ENCODE measurements at places on chromosomes 1 and 21.

DNA sequence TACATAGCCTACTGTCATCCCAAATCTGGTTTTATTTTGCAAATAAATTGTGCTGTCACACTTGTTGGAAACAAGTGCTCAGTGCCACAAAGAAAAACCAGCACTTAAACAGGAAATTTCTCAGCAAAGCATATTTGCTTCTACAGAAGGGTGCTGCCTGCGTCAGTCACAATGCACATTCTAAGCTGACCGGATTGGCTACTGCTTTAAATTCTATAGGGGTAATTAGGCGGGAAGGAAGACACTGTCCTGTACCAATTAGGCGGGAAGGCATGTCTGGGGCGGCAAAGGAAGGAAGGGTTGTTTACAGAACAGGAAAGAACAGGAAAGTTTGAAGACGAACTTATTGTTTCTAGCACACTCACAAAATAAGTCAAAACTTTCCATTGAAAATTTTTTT, 2.8 kb downstream of the IFI16 start:
- peak; percentile 14 for DNase-seq

DNA sequence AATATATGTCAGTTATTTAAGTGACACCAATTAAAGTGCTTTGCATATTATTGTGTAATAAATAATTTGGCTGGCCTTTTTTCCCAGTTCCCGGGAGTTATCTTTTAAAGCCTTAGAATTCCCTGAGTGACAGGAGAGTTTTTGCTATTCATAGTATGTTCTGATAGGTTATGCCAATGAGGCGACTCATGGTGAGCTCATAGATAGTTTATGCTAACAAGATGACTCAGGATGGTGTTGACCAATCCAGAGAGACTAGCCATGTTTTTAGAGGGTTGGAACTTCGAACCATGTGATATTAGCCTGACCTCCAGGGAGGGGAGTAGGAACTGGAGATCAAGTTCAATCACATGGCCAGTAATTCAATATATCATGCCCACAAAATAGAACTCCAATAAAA, 310.8 kb downstream of the USP25 start:
- DNase-seq = no peak

GRCh38 chr1:67339623-67340343, 32.1 kb downstream of the IL12RB2 start:
- no peak for DNase-seq

DNA sequence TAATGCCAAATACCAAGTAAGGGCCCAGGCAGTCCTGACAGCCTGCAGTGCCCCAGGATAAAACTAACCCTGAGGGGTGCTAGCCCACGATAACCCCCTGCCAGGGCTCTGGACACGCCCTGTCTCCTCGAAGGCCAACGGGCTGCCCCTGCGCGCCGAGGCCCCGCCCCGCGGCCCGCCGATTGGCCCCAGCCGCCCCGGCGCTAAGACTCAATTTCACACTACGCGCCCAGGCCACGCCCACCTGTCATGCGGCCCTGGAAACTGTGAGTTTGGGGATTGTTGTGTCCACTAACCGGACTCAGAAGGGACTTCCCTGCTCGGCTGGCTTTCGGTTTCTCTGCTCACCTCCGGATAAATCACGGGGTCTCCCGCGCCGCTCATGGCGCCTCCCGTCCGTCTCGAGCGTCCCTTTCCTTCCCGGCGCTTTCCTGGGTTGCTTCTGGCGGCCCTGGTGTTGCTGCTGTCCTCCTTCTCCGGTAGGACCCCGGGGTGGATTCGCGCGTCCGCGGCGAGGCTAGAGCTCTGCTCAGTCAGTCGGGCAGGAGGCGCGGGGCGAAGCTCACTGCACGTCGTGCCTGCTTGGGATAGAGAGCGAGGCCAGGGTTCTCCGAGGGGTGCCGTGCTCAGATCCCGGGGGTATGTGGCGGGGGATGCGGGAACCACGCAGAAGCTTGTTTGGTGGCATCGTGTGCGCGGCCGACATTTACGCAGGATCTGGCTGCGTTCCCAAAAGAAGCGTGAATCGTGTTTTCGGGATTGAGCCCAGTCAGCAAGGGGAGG, at the start of gene CR1L:
Gene CR1L (plus strand): TSS at position 282 of the 783 bp plus-strand sequence. CDS start 101 bp downstream, at position 383.
- DNase-seq = peak; percentile 29

GRCh38 chr1:208787219-208787618, 543.0 kb upstream of the PLXNA2 start:
- no peak for DNase-seq

GRCh38 chr1:198175423-198176170, 18.8 kb downstream of the NEK7 start:
- DNase-seq = no peak

DNA sequence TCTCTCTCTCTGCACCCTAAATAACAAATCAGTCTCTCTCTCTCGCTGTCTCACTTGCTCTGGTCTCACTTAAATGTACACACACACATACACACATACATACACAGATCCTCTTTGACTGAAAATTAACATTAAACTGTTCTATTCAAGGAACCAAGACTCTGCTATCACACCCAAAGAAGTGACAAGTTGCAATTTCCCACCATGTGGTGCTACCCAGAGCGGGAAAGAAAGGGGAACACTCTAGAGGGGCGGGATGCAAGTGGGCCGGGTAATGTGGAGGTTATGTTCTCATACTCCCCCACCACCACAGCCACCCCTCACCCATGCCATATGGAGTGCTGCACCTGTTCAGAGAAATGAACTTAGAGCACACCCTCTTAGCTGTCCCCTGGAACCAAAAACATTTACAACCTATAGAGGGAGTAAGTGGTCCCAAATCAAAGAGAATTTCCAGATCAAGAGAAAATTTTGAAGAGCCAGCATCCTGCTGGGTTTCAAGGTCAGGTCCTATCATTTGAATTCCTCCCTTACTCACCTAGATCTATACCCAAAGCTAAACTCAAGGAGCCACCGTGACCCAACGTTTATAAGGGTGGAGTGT, 319.4 kb downstream of the BRINP2 start:
- DNase-seq = no peak

GRCh38 chr1:213728593-213729536, 258.9 kb upstream of the PROX1 start:
- no peak for DNase-seq

GRCh38 chr1:6526316-6526715, 28.0 kb downstream of the NOL9 start:
- no peak for DNase-seq

DNA sequence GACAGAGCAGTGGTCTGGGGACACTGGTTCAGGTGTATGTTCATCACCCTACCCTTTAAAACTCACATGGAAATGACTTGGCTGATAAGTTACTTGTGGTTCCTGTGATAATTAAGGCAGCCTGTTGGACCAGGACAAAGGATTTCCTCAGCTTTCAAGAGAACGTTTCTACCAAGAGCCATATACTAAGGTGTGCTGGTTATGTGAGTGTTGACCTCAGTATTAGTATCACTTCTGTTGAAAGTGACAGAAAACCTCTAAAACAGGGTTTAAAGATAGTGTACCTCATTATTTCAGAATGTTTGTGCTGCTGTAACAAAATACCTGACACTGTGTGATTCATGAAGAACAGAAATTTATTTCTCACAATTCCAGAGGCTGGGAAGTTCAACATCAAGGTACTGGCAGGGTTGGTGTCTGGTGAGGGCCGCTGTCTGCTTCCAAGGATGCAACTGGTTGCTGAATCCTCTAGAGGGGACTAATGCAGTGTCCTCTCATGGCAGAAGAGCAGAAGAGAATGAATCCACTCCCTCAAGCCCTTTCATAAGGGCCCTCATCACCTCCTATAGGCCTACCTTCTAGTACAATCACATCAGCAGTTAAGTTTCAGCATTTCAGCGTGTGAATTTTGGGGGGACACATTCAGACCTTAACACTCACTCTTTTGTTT, 54.9 kb downstream of the UCK2 start:
- DNase-seq = no peak

DNA sequence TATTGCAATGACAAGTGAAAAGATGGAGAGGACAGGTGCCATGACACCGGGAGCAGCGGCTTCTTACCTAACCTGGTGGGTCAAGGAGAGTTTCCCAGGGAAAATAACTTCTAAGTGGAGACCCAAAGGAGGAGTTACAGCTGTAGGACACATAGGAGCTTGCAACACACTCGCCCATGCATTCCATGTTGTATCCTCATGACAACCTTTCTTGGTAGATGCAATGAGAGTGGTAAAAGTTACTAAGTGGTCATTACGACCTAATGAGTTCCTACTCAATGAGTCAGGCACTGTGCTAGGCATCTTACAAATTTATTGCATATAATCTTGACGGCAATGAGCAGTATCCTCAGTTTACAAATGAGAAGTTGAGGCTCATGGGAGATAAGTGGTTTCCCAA, 119.5 kb upstream of the HOOK1 start:
- DNase-seq = no peak

GRCh38 chr1:5597991-5598823, 394.0 kb downstream of the NPHP4 start:
- DNase-seq = no peak

GRCh38 chr1:8789314-8790214, 27.9 kb downstream of the RERE start:
- DNase-seq = no peak

- no peak for DNase-seq
Measured at GRCh38 chr1:2431518-2431917, 19.2 kb upstream of the PEX10 start.

DNA sequence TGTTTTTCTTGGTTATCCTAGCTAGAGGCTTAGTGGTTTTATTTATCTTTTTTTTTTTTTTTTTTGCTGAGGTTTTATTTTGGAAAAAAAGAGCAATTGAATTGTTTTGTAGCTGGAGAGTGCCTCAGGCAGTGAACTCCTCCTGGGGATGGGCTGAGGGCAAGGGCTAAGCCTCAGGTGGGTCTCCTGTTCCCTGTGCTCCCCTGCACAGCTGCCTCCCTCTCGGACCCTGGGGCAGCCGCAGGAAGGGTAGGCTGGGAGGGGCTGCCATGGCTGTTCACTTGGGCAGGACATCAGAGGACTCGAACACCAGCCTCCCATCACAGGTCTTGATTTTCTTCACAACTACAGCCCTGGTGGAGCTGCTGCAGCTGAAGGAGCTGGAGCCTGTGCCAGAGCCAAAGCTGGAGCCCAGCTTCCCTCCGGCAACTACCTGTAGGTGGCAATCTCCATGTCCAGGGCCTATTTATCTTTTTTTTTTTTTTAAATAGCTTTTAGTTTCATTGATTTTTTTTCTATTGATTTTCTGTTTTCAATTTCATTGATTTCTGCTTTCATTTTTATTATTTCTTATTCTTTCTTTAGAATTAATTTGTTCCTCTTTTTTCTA, 28.9 kb downstream of the LEPR start:
- no peak for DNase-seq

GRCh38 chr1:111739194-111739924, at the start of gene INKA2:
TSS of gene INKA2 (minus strand) at chr1:111739395. CDS start at chr1:111739242, 153 bp downstream.
- DNase-seq = peak; percentile 28

DNA sequence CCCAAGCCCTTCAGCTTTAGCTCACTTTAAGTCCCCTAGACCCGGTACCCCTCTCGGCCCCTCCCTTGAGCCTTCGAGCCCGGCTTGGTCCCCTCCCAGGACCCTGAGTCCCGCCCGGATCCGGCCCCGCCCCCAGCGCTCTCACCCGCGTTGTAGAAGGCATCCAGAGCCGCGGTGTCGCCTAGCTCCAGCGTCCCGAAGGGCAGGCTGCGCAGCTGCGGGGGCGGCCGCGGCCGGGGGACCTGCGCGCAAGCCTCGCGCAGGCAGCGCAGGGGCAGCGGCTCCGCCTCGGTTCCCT, 699 bp downstream of the MAP3K6 start:
- peak; percentile 36 for DNase-seq

GRCh38 chr1:6591222-6591621, 11.4 kb downstream of the ZBTB48 start:
- DNase-seq = no peak

GRCh38 chr1:244836135-244836521, 670 bp downstream of the COX20 start:
- no peak for DNase-seq

DNA sequence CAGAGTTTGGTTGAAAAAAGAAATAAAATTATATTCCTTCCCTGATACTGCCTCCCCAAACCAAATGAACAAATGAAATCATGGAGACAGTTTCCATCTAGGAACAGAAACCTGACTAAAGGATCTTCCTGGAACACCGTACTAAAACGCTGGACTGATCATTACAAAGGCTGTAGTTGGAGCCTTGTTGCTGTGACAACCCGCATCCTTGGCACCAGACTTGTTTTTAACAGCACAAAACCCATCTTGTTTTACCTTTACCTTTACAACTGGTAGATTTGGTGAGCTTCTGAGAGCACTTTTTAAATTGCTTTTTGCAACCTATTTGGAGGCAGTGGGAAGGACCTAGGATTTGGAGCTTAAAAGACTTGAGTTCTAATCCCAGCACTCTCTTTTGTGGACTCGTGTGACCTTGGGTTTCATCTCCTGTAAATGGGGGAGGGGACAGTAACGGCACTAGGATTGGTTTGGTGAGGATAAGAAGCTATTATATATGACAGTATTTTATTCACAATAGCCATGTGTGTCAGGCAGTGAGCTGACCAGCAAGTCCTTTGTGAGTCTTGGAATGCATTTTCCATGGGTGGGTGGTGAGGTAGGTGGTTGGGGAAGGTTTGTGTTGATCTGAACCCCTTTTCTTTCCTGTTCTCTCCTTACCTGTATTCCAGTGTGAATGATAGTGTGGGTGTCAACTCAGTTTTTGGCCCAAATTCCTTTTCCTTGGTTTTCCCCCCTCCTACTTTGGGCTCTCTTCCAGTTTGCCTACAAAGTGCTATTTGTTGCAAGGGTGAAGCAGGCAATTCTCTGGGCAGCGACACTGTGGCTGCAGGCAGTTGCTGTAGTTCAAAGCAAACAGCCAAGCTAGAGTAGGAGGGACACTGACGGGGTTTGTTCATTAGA, 12.6 kb downstream of the LRRC8D start:
- DNase-seq = no peak

- no peak for DNase-seq
Measured at GRCh38 chr1:238112952-238113621, 222.4 kb upstream of the ZP4 start.

DNA sequence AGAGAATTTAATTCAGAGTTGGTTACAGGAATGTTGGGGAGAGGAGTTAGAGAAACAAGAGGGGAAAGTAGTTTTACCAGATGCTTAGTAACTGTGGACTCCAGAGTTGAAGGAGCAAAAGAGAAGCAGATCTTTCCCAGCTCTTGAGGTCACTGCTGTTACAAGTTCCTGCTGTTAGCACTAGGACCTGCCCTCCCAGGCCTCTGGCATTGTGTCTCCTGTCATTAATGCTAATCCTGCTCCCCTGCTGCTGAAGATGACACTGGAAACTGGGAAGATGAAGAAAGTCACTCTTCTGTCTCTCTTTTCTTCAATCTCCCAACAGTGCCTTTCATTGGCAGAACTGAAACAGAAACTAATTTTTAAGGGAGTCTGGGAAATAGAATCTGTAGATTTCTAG, 845.6 kb downstream of the ADGRL2 start:
- no peak for DNase-seq

- no peak for DNase-seq
Measured at GRCh38 chr21:46091631-46092025, 6.3 kb upstream of the COL6A2 start.

Data from stimulated activated CD8-positive, alpha-beta memory T cell treated with anti-CD3 and anti-CD28 coated beads, Interleukin-15, amount 100 ng/mL, for 1 hour (primary cell).